Stimulated activated CD8-positive, alpha-beta memory T cell treated with anti-CD3 and anti-CD28 coated beads, Interleukin-15, amount 100 ng/mL, for 24 hours (primary cell): ENCODE measurements at places on chromosomes 4 and X.

GRCh38 chr4:111601671-111602070 is 543.6 kb upstream of the FAM241A start:
- DNase-seq: no peak

DNA sequence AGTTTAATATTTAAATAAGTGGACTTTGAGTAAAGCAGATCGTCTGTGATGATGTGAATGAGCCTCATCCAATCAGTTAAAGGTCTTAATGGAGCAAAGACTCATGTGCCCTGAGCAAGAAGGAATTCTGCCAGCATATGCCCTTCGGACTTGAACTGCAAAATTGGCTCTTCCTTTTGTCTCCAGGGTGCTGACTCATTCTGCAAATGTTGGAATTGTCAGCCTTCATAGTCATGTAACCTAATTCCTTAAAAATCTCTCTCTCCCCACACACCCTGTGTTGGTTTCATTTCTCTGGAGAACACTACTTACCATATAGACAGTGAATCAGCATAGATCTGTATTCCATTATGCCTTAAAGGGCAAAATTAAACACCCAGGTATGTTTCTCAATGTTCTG is 609.8 kb upstream of the GALNTL6 start:
- DNase-seq: no peak

- no peak for DNase-seq
Observed at GRCh38 chrX:2664502-2664901, 26.6 kb upstream of the CD99 start.

- DNase-seq: no peak
Observed at GRCh38 chr4:139795527-139796314, 130.1 kb downstream of the MGST2 start.

DNA sequence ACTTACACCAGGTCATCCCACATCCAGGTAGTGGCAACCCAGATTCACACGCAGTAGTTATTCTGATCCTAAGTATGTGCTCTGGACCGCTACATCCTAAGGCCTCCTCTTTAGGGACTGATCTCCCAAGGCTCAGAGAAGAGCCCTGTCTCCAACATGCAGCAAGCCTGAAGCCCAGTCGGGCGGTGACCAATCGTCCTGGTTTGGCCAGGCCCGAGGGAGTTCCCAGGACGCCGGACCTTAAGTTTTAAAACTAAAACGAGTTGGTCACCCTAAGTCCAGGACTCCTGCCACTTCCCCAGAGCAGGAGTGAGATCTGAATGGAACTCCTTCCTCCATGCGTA is 385 bp downstream of the LYAR start:
- no peak for DNase-seq

DNA sequence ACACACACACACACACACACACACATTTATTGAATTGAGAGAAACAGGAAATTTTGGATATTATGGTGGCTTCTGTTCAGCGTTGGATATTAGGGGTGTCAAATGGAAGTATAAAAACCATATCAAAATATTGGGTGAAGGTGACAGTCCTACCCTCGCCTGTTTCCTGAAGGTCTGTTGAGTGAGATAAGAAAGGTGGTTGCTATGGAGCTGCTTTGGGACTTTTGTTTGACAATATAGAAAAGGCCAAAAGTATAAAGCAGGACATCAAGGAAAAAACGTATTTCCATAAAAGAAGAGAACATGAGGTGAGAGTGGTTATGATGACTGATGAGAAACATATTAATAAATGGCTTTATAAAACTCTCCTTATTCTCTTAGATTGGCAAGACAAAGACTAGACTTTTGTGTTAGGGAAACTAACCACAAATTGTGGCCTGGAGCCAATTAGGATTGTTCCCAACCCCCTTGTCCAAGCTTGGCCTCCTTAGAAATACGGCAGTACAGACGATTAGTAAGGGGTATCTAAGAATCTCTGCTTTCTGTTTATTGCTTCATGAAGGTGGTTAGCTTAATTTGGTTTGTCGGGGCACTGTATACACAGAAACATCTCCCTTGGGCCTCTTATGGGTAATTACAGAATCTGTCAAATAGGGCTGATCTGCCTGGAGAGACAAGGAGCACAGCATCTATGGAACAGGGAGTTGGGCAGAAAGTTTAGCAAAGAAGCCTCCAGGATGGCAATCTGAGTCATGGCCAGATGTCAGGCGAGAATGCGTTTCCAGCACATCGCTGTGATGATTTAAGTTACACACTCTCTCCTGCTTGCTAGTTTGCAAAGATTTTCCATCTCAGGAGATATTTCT is 198.0 kb downstream of the CBR4 start:
- DNase-seq: no peak

DNA sequence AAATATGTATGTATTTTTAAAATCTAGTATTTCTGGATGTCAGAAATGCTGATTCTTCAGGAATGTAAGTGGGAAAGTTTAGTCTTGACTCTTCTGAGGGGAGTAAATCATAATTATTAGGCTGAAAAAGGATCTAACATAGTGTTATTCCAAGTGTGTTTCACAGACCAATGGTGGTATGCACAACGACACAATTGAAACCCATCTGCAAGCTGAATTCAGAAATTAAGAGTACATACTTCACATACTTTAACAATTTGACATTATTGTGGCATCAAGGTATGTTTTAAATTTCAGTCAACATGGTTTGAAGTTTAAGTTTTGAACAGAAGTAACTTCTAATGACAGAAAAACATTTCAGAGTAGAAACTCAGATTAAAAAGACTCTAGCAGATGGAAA is 236.7 kb downstream of the SLC7A11 start:
- no peak for DNase-seq

DNA sequence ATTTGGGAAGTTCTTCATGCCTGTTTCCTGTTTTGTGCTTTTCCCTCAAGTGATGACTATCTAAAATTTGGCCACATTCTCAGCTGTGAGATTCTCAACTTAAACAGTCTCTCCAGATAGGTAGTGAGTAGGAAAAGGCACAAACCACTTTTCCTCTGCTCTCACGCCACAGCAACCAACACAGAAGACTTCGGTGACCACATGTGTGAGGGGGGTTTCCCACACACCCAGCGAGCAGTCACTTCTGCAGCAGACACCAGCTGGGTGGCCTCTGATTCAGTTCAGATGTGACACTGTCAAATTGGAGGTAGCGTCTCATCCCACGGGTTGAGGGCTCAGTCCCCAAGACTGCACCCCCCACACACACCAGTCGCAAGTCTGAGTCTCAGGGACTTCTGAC is 25.1 kb upstream of the CLDN34 start:
- DNase-seq: peak; percentile 13

- DNase-seq: no peak
Observed at GRCh38 chr4:44150091-44150576, 298.5 kb downstream of the KCTD8 start.

GRCh38 chrX:133926099-133926498 is 59.3 kb downstream of the GPC3 start:
- no peak for DNase-seq

- no peak for DNase-seq
Observed at GRCh38 chr4:19575924-19576323, 675.8 kb upstream of the SLIT2 start.

- DNase-seq: no peak
Observed at GRCh38 chr4:8045909-8046308, 106.2 kb upstream of the AFAP1 start.

GRCh38 chrX:28584025-28584424 is 3.2 kb upstream of the IL1RAPL1 start:
- DNase-seq: no peak

- DNase-seq: no peak
Observed at GRCh38 chr4:118155516-118155915, 121.2 kb downstream of the NDST3 start.

- DNase-seq: no peak
Observed at GRCh38 chr4:159296061-159296460, 193.2 kb downstream of the RAPGEF2 start.

DNA sequence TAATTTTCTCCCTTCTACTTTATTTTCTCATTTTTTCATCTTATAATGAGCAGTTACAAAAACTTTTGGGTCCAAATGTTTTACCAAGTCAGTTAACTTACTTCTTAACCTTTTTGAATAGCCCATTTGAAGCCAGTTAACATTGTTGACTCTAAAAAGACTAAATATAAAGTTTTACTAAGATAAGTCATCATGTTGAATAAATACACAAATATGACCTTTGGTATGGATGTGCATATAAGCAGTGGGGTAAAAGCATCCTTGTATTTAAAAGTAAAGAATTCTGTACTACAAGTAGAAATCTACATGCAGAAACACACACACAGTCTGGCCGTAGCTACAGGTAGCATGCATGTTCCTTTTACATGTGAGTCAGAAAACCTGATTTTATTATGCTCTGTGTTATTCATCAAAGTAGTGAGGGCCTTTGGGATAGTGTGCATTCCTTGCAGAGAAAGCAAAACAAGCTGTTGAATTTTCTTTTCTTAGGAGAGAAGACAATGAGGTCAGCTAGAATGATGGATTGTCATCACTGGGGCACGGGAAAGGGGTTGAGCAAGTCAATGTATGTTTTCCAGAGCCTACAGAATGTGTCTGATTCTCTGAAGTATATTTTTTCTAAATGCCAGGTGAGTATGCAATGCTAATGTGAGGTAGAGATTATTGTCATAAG is 533.2 kb upstream of the AGA start:
- no peak for DNase-seq

DNA sequence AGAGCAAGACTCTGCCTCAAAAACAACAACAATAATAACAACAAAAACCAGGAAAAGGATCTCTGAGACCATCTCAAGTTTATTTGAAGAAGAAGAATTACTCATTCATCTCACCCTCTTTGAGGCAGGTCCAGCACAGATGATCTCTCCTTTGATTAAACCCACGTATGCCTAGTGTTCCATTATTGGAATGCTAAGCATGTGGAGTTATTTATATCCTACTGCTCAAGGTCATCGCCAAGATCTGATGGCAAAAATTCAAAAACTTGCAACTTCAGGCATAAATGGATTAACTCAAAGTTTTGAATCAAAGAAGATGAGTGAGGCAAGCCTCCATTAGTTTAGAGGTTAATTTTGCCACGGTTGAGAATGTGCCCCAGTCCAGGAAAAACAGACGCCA is 184.2 kb downstream of the DHRSX start:
- no peak for DNase-seq

- DNase-seq: no peak
Observed at GRCh38 chr4:98663226-98664006, 5.0 kb upstream of the TSPAN5 start.
